CD8-positive, alpha-beta T cell (primary cell): ENCODE measurements at places on chromosomes 3 and 15.

DNA sequence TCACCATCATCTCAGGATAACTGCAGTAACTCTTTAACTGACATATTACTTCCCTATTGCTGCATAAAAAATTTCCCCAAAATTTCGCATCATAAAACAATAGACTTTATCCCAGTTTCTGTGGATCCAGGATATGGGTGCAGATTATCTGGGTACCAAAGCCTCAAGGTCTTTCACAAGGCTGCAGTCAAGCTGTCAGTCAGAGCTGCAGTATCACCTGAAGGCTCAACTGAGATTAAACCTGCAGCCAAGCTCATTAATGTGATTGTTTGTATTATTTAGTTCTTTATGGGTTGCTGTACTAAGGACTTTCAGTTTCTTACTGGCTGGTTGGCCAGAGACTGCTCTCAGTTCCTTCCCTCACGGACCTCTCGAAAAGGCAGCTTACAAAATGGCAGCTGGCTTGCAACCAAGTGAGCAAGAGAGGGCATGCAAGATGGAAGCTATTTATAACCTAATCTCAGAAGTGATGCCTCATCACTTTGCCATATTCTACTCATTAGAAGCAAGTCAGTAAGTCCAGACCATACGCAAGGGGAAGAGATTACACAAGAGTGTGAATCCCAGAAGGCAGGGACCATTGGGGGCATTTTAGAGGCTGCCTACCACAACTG is 54.9 kb downstream of the DCUN1D1 start:
- DNase-seq, result no peak

GRCh38 chr15:65579762-65580161 is 31.2 kb downstream of the INTS14 start:
- no peak for DNase-seq

- DNase-seq, result no peak
Measured at GRCh38 chr3:35832140-35832571, 192.8 kb downstream of the ARPP21 start.

DNA sequence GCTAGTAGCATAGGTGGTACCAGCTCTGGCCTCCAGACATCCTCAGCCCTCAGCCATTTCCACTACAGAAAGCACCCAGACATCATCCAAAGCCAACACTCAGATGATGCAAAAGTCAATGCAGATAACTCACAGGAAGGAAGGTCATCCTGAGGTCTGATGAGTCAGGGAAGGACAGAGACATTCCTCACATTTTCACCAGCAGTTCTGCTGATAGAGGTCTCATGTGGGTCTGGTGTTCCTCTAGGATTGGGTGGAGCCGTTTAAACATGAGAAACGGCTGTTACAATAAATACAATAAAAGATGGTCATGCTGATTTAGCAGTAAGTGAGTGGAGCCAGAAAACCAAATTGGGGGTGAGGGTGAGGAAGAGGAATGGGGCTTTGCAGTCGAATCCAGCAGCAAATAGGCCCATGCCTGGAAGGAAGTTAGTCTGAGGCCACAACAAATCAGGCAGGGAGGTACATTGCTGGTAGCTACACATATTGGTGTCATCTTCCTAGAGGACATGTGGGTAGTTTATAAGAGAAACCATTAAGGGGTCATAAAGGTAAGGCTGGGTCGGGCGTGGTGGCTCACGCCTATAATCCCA is 33.3 kb upstream of the FLNB start:
- no peak for DNase-seq

GRCh38 chr3:150557725-150558124 is 11.1 kb downstream of the EIF2A start:
- no peak for DNase-seq

GRCh38 chr3:59877263-59878037 is 827.6 kb upstream of the CFAP20DC start:
- no peak for DNase-seq
